HCT116 (cell line): ENCODE measurements at places on chromosomes 2 and 18. TPM values are rescaled to one million over a fixed set of nuclear protein-coding genes. Genes with fewer than 3 reads are reported as not detected.

The MGAT5 gene
- total RNA-seq, result 34.0 TPM

The FBLN7 gene
- 0.34 TPM for total RNA-seq

The CTAGE1 gene
- not detected for total RNA-seq

The REG1B gene
- 4.2 TPM for total RNA-seq

The IL36B gene
- not detected for total RNA-seq
